ENCODE measurements at places on chromosomes 2 and 18.

DNA sequence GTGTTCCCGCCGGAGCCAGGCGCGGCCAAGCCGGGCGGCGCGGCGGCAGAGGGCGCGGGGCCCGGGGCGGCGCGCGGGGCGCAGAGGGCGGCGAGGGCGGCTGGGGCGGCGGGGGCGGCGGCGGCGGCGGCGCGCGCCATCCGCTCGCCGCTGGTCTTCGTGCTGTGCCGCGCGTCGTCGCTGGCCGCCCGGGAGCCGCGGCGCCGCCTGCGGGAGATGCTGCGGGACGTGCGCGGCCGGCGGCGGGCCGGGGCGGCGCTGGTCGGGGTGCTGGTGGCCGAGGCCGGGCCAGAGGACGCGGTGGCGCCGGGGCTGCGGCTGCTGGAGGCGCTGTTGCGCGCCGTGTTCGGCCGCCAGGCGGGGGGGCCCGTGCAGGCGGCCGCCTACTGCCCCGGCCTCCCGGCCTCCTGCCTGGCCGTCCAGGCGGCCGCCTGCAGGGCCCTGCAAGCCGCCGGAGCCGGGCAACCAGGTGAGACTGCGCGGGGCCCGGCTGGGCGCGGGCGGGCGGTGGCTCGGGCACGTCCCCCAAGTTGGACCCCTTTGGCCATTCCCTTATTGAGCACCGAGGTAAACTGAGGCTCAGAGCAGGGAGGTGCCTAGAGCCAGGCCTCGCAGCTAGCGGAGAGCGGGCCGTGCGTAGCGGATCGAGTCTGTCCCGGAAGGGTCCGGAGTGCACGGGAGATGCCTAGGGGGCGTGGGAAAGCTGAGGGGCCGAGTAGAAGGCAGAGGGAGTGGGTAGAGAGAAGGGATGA is 584 bp downstream of the C2orf72 start:
- DNase-seq, result peak; percentile 59

GRCh38 chr2:181421131-181421458 is 36.1 kb upstream of the ITGA4 start:
- DNase-seq, result no peak

DNA sequence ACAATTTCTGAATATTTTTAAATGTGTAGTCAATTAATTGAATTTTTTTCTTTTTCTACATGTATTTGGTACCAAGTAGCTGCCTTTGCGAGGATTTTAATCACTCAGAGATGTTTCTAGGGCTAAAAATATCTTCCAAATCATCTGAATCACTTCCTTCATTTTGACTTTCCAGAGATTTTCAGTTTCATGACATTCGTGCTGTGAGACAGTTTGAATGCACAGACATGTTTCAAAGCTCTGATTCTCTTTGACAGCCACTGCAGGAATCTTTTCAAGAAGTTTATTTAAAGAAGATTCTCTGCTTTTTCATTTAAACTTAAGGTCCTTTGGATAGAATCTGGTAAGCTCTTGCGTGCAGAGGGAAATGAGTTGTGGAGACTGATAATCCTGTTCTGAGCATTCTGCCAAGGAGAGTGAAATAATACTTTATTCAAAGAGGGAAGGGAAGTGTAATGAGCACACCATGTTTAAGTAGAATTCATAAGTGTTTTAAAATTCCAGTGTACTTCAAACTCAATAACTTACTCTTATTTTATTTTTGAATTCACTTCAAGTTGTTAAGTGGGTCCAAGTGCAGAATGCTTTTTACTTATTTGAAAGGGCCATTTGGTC is 9.7 kb downstream of the CYBRD1 start:
- no peak for DNase-seq

DNA sequence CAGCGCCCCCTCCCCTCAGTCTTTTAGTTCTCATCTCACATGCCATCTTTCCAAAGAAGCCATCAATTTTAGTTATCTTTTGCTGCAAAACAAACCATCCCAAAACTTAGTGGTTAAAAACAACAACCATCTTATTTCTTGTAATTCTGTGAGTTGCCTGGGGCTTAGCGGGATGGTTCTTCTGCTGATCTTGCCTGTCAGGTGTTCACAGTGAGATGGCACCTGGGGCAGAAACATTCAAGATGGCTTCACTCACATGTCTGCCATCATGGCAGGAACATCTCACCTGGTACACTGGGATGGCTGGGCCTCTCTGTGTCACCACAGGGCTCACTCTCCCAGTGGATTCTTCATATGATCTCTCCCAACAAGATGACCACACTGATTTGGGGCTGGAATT is 144.5 kb upstream of the MSH6 start:
- no peak for DNase-seq

DNA sequence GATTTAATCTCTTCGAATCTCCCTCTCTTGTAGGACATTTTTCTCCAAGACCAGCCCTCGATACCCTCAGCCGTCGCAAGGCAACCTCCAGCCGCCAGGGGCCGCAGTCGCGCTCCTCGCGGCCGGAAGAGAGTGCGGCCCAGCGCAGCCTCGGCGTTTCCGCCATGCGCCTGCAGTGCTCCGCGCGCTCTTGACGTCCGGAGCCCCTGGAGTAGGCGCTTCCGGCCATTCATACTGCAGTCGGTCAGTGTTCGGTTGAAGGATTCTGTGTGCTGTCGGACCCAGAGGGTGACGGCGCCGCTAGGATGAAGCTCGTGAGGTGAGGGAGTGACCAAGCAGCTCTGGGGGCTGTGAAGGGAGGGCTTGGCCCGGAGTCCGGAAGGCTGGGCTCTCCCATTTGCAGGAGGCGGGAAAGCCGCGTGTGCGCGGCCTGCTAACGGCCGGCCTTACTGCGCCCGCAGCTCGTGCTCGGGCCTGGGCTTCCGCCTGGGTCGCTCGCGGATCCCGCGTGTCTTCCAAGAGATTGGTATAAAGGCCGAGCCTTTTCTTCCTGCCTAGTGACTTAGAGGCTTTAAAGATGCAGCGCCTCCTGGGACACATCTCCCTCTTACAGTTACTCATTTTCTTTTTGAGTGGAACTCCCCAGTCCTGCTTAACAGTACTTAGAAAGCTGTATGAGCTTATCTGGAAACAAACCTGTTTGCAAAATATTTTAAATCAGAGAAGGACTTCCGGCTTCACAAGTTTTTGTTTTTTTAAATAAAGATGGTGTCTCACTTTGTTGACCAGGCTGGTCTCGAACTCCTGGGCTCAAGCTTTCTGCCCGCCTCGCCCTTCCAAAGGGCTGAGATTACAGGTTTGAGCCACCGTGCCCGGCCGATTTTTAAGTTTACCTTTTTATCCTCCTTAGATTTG is at the start of gene SNRPD1:
Gene SNRPD1 (plus strand): TSS at position 190 of the 915 bp plus-strand sequence. CDS start 116 bp downstream, at position 306.
- peak; percentile 94 for DNase-seq

GRCh38 chr2:114011713-114012112 is 121.8 kb downstream of the ACTR3 start:
- DNase-seq, result no peak

GRCh38 chr2:102385522-102385921 is 29.9 kb downstream of the IL18R1 start:
- DNase-seq, result no peak

GRCh38 chr2:234564699-234565098 is 67.8 kb upstream of the ARL4C start:
- DNase-seq, result no peak

- DNase-seq, result no peak
Observed at GRCh38 chr2:158932131-158932645, 36.3 kb upstream of the TANC1 start.

DNA sequence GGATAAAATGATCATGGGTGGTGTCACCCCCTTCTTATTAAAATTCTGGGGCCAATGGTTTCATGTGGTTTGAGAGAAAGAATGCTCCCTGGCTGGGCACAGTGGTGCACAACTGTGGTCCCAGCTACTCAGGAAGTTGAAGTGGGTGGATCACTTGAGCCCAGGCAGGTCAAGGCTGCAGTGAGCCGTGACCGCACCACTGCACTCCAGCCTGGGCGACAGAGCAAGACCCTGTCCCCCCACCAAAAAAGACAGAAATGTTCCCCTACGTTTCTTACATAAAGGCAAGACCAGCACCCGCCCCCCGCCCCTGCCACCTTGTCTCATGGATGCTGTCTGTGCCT is 53.0 kb upstream of the ID2 start:
- DNase-seq, result no peak

GRCh38 chr2:157192445-157193423 is 64.8 kb upstream of the GALNT5 start:
- DNase-seq, result no peak

GRCh38 chr2:39839261-39839848 is 60.3 kb upstream of the THUMPD2 start:
- peak; percentile 53 for DNase-seq

DNA sequence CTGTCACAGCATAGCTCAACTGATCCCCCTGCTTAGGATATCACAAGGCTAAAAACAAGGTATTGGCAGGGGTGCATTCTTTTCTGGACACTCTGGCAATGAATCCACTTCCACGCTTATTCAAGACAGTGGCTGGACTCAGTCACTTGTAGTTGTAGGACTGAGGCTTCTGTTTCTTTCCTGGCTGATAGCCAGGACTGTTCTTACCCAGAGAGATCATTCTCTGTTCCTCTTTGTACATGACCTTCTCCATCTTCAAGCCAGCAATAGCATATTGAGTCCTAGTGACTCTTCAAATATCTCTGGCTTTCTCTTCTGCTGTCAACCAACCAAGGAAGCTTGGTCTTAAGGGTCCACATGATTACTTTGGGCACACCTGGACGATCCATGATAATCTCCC is 241.3 kb downstream of the RBM43 start:
- no peak for DNase-seq

DNA sequence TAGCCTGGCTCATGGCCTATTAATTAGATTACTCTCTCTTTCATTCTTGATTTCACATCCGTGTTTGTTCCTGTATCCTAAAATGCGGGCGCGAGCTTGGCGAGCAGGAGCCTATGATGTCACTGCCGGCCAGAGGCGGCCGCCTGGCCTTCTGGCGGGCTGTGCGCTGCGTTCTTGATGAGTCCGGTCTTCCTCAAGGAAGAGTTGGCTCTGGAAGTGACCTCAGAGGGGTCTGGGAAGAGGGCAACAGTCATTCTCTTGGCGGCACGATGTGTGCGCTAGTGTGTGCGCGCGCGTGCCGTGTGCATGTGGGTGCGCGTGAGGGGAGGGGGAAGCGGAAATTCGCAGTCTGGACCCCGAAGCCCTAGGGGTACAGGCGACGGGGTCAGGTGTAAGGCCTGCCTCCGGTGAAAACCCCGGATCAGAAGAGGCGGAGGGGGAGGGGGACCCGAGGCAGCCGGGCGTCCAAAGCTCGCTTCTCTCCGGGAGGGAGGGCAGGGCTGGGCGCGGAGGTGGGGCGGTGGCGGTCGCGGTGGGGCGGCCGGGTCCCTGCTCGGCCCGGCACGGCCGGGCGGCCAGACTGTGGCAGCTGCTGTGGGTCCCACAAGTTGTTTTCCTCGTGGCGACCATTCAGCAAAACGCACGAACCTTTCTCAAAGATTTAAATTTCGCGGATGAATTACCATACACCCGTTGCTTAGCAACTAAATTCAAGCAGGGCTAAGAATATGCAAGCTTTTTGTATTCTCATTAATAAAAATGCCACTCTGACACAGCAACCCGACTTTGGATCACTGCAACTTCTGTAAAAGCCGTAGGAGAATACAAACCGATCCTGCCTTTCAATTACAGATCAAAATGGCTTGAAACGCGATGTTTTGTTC is 8.4 kb downstream of the POU3F3 start:
- DNase-seq, result no peak

DNA sequence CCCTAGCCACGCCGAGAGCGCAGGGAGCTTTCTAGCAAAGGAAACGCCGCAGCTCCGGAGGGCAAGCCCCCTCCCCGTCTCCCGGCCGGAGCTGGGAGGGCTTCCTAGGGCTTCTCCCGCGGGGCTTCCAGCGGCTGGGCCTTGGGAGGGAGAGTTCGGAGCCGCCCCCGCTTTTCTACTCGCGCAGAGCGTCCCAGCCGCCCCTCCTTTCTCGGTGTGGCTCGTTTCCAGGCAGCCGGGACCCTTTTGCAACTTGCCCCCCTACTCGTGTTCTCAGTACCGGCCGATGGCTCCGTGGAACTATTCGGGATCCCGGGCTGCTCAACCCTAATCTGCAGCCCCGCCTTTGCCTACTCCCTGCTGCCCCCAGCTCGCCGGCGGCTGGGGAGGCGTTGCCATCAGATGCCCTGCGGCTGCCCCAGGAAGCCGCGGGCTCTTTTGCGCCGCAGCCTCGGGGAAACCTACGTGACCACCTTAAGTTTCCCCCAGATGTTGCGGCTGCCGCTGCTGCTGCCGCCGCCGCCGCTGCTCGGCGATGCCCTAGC is 1.5 kb upstream of the NR4A2 start:
- peak; percentile 78 for DNase-seq

- no peak for DNase-seq
Observed at GRCh38 chr2:100214265-100214971, 72.0 kb upstream of the AFF3 start.

DNA sequence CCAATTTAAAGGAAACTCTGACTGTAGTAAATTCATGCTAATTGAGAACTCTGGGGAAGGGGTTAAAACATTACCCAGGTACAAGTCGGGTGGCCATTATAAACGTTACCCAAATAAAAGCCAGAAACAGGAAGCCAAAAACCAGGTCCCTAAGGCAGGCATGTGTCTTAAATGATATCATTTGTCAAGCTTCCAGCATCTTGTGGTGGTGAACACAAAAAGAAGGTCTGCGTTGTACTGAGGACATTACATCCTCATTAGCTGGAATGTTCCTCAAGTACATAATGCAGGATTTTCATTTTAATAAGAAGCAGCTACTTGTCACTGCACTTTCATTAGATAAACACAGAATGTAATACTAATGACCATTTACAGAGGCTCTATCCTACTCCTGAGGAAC is 10.9 kb downstream of the PTGR3 start:
- DNase-seq, result no peak

- DNase-seq, result no peak
Observed at GRCh38 chr2:210179351-210179990, 8.3 kb upstream of the KANSL1L start.

DNA sequence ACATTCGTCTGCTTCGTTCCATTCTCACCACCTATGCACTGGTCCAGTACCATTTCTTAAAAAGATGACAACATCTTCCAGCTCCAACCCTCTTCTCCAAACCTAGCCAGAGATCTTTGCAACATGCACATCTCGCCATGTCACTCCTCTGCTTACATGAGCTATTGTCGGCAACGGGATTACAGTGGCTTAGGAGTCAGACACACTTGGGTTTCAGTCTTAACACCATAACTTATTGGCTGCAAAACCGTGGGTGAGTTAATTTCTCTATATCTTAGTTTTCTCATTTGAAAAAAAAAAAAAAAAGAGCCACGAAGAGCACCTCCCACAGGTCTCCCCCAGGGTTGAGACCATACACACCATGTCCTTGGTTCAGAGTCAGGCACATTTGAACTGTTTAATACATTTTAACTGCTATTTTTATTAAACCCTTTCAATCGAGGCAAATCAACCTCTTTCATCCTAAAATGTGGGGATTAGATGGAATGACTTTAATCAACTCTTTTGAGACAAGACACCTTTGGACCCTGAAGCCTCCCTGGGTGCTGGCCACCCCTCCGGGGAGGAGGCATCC is 889 bp downstream of the ANKRD29 start:
- DNase-seq, result peak; percentile 27

- DNase-seq, result no peak
Observed at GRCh38 chr18:45856531-45856930, 31.1 kb downstream of the SIGLEC15 start.

DNA sequence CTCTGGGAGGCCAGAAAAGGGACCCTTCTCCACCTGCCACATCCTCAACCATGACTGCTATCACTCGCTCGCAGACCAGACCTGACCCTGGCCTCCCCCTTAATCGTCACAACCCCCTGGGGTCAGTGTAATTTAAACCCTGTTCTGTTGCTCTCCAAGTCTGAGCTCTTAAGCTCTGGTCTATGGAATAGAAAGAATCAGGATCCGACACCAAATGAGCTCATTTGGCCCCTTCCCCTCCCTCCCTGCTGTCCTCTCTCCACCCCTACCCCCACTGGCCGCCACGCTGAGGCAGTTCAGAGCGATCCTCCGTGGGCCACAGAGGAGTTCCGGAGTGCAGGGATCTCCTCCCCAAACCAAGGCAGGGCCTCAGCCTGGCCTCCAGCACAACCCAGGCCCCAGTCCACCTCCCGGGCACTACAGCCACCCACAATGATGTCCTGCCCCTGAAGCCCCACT is 5.3 kb downstream of the DNMT3A start:
- no peak for DNase-seq
